ENCODE measurements at places on chromosomes 1 and 21.
A peak's percentile ranks its signal among the peaks of the same experiment; 100 is the strongest.

DNA sequence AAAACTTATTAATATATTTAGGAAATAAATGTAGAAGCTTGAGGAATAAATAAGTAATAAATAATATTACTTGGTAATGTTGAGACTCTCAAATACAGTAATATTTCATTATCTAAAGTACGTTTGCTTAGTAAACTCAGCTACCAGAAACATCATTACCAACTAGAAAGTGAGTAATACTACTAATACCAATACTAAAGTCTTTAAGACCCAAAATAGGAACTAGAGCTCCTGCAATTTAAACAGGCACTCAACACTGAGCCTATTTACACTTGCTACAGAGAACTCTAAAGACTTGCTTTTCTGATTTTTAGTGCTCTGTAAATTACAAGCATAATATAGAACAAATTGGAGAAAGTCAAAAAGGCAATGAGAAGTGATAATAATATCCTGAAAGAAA lies 13.5 kb upstream of the C1orf105 start:
- no peak for DNase-seq

GRCh38 chr1:147700042-147701006 lies 30.0 kb upstream of the ACP6 start:
- DNase-seq: peak; percentile 75

- no peak for DNase-seq
Measured at GRCh38 chr1:97524211-97524610, 396.6 kb downstream of the DPYD start.

DNA sequence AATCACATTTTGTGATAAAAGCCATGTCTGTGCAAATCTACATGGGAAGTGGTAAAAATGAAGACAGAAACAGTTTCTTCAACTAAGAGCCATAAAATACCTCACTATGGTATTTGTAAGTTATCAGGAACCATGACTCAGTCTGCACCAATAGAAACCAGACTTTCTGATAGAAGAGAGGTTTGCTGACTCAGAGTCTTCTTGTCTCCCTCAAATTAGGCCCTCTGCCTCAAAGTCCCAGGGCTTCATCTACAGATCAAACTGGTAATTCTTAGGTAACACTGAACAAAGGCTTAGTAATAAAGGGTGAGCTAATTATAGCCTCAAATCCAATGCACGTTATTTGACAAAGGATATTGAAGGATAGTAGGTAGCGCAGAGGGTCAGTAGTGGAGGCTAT lies 30.9 kb upstream of the SSX2IP start:
- DNase-seq: no peak

- no peak for DNase-seq
Measured at GRCh38 chr21:45283611-45284455, 3.9 kb downstream of the POFUT2 start.

DNA sequence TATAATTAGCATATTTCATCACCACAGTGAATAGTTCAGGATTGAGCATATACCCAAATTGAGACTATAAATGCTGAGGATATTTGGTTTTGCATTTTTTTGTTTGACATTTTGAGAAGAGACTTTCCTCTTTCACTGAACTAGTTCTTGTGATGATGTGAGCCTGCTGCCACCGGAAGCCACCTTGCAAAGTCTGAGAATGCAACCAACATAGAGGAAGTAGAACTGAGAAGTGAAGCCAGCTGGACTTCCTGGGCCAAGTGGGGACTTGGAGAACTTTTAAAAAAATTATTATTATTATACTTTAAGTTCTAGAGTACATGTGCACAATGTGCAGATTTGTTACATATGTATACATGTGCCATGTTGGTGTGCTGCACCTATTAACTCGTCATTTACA lies 102.3 kb downstream of the RPE65 start:
- no peak for DNase-seq

DNA sequence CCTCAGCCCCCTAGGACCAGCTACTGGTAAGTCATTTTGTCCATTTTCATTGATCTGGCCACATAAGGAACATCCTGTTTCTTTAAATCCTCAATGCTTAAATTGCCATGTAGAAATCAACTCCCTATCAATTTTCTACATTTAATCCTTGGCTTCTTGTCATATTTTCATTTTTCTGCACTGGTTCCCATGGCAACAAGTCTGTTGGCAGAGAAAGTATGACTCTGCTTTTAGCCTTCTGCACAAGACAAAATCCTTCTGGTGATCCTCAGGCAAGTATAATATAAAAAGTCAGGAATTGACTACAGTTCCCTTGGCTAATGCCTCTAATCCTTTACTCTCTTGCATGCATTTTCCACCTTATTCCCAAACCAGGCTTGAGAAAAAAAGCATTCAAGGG lies 65.0 kb downstream of the LRRC40 start:
- DNase-seq: no peak

DNA sequence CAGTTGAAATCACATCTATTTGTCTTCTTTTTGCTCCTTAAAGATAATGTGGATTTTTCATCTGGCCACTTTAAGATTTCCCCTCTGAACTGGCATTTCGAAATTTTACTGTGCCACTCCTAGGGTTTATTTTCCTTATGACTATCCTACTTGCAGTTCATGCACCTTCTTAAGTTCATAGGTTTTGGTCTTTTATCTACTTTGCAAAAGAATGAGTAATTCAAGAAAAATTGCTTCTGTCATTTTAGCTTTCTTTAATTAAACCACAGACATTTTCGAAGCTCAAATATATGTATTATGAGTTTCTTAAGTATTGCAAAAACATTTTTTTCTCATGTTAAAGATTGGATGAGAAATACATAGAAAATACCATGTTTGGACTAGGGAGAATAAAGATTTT lies 1244.8 kb upstream of the TMPRSS15 start:
- no peak for DNase-seq

DNA sequence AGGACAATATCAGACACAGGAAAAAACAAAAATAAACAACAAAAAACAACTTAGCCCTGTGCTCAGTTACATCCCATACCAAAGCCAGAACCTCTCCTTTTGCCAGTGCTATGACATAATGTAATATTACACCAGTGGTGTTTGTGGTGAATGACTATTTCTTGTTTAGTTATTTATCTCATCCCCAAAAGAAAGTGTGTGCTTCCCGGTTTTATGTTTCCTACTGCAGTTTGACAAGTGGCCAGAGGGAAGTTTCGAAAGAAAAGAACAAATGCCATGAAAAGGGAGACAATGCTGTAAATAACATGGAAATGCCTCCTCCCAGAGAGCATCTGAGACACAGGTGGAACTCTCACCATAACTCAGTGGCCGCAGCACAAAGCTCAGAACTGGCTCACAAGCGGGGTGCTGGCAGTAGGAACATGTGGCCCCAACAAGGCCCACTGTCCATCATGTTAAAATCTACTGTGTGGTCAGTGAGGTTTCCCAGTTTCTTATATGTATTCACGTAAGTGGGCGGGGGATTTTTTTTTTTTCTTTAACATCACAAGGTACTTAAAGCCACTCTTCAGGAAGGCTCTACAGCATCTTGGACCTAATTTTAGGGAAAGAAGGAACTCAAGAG lies 158.2 kb downstream of the BARHL2 start:
- no peak for DNase-seq

GRCh38 chr1:223709598-223709997 lies 2.7 kb upstream of the CAPN2 start:
- DNase-seq: no peak

Data from right kidney (tissue), 9 donors.